ENCODE measurements at places on chromosomes 5 and 9.

DNA sequence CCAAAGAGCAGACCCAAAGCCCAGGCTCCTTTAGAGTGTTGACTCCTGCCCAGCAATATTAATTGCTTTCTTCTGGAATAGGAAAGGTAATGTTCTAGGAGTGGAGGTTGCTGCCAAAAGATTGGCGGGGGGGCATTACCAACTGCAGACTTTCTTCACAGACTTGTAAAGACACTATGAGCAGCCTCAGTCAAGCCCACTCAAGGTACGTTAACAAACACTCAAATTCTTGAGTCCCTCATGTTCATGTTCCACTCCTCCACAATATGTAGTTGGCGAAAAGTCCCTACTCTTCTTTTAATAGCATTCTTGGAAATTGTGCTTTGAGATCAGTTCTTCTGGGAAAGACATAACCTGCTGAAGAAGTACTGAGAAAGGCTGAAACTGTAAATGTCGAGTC is 409.2 kb upstream of the KIF2A start:
- DNase-seq, result no peak

DNA sequence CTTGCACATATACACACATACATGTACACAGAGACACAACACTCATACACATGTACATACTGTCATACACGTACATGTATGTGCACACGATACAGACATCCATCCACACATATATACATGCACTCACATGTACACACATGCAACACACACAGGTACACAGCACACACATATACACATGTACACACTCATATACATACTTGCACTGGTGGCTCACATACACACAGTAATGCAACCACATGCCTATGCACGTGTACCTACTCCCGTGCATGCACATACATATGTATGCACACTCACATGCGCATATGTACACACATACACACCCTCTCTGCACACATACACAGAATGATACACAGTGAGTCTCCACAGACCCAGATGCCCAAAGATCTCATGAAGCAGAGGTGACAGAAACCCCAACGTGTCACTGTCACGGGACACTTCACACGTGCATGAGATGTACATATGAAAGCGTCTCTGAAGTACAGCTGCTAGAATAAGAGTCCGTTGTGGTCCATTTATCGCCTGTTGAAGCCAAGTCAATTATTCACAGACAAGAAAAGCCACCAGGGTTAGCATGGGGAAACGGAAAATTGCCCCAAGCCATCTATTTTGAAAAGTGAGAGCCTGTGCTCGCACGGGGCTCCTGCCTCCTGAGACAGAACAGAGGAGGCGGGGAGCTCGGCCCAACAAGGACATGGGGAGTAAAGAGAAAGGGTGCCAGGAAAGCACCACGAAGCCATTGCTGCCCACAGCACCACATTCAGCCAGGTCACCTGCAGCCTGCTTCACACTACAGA is 24.9 kb downstream of the LPCAT1 start:
- no peak for DNase-seq

DNA sequence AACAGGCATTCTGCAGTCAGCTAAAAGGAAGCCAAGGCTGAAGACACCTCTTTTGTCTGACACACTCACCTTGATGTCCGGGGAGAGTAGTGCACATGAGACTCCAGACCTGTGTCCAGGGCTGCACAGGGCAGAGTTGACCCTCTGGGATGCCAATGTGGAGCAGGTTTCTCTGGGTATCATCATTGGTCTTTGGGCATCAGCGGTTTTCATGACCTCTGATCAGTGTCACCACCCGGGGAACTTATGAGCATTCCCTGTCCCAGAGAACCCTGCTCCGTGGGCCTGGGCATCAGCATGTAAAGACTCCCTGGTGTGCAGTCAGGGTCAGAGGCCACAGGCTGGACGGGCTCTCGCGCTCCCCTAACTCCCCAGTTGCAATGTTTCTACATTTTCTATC is 80.2 kb downstream of the NSUN2 start:
- no peak for DNase-seq

DNA sequence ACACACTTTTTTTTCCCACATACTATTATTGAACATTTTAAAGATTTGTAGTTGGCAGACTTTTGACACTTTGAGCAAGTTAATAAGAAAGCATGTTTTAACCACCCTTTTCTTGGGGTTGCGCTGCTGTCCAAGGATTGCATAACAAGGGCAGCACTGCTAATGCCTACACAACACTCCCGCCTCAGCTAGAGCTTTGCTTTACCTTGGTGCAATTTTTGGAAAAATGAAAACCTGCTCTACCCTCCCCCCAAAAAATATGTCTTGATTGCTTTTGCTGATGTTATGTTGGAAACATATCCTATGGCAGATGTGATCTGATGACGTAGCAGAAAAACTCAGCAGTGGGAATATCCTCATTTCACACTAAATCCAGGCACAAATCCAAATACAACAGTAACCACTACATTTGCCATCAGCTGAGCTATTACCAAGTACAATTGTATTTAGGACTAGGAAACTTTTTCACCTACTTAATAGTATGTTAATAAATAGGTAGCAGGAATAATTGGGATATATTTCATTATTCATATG is 51.5 kb downstream of the UBE2R2 start:
- DNase-seq, result no peak

GRCh38 chr9:10946676-10947410 is 334.0 kb upstream of the PTPRD start:
- DNase-seq, result no peak

- DNase-seq, result no peak
Measured at GRCh38 chr9:136674786-136675349, 12.2 kb downstream of the EGFL7 start.

DNA sequence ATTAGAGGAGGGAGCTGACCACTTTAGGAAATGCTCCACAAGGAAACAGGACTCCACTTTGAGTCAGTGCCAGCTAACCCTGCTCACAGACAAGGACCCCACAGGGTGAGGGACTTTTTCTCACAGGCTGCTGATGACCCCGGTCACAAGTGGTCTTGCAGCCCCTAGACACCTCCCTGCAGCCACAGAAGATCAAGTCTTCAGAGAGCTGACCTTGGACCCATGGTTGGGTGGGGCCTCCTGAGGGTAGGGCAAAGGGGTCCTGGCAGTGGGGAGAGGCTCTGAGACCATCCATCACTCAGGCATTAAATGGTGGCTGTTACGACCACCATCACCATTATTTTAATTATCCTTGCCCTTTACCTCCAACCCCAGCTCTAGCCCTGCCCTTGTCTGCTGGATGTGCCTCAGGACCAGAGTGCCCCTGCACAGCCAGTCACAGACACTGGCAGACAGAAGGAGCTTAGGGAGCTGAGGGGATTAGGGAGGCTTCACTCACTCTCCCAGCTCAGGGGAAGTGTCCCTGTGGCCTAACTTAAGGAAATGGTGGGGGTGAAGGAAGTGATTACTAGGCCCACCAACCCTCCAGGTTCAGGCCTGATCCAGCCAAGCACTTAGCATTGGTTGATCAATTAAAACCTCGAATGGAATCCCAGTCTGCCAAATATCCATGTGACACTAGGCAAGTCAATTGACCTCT is 1.6 kb downstream of the ACSL6 start:
- no peak for DNase-seq

GRCh38 chr5:31537851-31538250 is 5.8 kb downstream of the C5orf22 start:
- no peak for DNase-seq

DNA sequence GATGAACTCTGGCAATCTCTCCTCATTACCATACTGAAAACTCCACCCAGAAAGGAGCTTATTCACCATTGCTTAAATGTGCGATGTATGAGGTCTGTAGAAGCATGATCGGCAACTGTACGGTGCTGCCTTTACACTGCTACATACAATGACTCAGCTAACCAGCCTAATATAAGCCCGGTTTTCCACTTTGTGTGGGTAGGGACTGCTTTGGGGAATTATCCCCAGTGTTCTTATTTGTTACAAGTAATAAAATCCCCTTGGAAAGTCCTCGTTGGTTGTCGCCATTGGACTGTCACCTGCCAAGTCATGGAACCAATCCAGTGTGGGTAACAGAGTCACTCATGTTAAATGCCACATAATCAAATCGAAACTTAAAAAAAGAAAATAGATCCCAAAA is 23.5 kb upstream of the TENT2 start:
- no peak for DNase-seq

- DNase-seq, result no peak
Measured at GRCh38 chr5:171445644-171446516, 26.4 kb downstream of the FGF18 start.

Data from activated CD8-positive, alpha-beta memory T cell treated with anti-CD3 and anti-CD28 coated beads, Interleukin-2, amount 50 U/mL, for 4 hours (primary cell).